Activated CD4-positive, CD25-positive, alpha-beta regulatory T cell (primary cell): ENCODE measurements at places on chromosomes 2 and 18.

DNA sequence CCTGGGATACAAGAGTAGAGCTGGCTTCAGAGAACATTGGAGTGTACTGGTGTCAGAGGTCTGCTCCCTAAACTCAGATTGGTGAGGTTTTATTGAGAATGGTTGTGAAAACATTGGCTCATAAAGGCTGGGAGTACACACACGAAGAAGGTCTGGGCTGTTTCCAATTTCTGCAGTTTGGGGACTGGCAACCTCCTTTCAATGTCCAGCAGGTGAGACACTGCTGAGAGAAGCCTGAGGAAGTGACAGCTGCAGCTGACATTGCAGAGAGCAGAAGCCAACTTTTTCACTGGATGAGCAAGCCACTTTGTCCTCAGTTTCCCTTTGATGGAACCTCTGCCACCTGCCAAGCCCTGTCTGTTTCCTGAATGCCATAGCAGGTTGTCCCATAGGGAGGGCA, 346.6 kb upstream of the SPRED2 start:
- no peak for DNase-seq

DNA sequence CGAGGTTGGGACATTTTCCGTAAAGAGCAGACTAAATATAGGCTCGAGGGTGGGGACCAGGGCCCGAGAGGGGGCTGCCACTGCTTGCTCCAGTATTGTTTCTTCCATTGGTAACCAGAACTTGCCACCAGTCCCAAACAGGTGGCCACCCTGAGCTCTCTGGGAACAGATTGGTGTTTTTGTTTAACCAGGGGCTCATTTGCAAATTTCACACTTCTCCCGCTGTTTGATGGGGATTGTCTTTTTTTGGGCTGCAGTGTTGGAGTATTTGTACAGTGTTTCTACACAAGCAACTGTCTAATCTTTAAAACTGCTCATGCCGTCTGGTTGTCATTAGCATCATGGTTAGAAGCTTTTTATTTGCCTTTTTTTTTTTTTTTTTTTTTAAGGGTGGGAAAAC, 8.5 kb downstream of the AGAP1 start:
- no peak for DNase-seq

- no peak for DNase-seq
These were observed 10.7 kb upstream of the IL1RL2 start for GRCh38 chr2:102176172-102176571.

DNA sequence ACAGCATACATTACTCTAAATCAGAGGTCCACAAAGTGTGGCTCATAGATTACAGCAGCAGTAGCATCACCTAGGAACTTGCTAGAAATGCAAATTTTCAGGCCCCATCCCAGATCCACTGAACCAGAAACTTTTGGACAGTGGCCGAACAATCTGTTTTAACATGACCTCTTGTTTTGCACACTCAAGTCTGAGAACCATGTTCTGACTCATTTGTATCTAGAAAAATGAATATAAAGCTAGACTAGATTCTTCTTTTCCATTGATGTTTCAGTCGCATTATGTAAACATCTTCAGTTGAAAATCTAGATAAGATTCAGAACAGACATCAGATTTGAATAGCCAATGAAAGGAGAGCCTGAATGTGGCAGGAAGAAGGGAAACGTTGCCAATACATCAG, 608.8 kb downstream of the LRP1B start:
- no peak for DNase-seq

- no peak for DNase-seq
These were observed 47.5 kb upstream of the SPATS2L start for GRCh38 chr2:200258881-200259576.
